ENCODE measurements at places on chromosomes 16 and 17.

- DNase-seq, result no peak
Measured at GRCh38 chr16:1539720-1540555, 6.5 kb downstream of the TMEM204 start.

- DNase-seq, result no peak
Measured at GRCh38 chr17:38768417-38768816, 15.9 kb downstream of the PSMB3 start.

DNA sequence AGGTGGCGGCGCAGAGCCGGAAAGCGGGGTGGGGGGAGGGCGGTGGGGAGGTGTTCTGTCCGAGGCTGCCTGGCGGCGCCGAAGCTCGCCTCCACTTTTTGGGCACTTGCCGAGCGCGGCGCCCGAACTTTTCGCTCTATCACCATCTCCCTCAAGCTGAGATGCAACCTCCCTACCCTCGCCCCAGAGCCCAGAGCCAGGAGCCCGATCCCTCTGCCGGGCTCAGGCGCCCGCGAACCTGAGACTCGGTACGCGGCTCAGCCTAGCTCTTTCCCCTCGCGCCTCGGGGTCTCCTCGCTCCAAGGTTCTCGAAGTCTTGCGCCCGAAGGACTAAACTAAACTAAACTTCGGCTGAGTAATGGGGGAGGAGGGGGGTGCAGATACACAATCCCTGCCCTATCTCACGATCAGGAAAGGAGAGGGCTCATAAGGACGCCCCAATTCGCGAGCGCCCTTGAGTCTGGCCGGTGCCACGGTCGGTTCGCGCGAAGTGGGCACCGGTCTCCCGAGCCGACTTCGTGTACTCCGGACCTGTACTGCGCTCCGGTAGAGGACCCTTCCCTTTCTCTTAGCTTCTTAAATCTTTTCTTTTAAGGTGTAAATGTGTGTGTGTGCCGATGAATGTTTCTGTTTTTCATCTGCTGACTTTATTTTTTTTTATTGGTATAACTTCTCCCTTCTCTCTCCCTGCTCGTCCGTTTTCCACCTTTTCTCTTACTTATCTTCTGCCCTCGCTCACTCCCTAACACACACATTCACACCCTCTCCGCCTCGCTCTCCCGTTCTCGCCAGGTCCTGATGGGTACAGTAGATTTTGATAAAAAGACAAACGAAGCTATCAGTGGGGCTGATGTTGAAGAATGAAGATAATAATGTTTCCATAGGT is 1.9 kb upstream of the SALL1 start:
- DNase-seq, result no peak

GRCh38 chr17:28258347-28258887 is 60.6 kb upstream of the TMEM97 start:
- DNase-seq, result no peak

- no peak for DNase-seq
Measured at GRCh38 chr16:50593410-50594150, 45.4 kb downstream of the NKD1 start.

- DNase-seq, result peak; percentile 50
Measured at GRCh38 chr16:9134739-9135138, 43.3 kb downstream of the HAPSTR1 start.

DNA sequence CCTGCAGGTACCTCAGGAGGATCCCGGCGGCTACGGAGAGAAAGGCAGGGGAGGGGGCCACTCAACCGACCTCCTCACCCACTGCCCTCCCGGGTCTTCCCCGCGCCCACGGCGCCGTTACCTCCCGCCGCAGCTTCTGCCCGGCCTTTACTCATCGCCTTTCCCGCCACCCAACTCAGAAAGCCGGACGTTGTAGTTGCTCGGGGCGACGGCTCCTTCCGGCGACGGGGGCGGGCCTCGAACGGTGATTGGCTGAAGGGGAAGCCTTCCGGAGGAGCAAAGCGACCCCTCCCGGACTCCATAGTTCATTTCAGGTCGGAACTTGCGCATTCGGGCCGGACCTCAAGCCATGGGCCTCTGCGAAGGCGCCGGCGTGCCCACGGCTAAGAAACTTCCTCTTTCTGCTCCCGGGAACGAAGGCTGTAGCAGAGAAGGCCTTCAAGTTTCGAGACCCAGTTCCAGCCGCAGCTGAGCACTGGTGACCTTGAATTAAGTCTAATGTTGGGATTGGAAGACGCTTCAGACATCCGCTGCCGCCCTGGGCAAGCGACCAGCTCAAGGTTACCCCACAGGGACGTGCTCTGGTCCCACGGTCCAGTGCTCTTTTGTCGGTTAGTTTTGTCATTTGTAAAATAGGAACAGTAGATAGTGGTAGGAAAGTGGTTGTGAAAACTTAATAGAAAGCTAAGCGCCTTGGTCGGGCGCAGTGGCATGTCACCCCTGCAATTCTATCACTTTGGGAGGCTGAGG is at the start of gene PSMC3IP:
TSS of gene PSMC3IP (minus strand) at position 198 of the 750 bp plus-strand sequence. CDS start at position 155, 43 bp downstream.
- peak; percentile 91 for DNase-seq
